Left kidney (tissue), 8 donors: ENCODE measurements at places on chromosomes 4 and X. TPM values are rescaled to one million over a fixed set of nuclear protein-coding genes. Genes with fewer than 3 reads are reported as not detected.

DNA sequence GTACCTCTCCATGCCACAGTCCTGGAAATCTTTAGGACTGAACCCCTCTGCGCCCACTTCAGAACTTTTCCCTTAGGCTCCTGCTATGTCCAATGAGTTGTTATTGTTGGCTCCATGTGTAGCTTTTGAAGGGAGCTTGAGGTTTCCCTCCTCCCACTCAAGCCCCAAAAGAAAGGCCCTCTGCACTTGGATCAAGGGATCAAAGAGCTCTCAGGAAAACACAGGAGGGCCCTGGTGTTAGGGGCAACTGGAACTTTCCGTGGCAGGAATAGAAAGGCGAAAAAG is 135.0 kb downstream of the RASL11B start:
- DNase-seq: no peak

DNA sequence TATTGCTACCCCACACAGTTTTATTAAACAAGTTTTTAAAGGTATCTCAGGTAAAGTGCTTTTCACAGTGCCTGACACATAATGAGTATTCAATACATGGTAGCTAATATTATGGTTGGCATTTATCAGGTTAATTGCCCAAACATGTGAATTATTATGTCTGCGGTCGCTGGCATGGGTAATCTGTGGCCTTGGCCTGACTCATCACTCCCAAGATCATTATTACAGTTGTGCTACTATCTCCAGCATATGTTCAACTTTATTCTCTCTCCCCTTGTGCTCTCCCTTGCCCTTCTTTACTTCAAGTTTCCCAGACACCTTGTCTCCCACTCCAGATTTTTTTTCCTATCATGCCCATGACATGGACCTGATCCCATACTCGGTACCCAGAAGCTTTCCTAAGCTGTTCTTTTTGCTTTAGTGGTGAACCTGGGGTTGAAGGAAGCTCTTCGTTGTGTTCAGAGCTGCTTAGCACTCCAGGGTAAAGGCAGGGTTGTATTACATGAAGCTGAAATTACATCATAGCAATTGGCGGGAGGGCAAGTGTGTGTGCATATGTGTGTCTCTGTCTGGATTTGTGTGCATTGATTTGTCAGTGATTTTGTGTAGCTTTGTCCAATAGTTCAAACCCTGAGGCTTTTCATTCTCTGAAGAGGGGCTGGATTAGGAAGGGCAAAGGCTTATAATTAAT is 176.5 kb upstream of the NRK start:
- DNase-seq: no peak

DNA sequence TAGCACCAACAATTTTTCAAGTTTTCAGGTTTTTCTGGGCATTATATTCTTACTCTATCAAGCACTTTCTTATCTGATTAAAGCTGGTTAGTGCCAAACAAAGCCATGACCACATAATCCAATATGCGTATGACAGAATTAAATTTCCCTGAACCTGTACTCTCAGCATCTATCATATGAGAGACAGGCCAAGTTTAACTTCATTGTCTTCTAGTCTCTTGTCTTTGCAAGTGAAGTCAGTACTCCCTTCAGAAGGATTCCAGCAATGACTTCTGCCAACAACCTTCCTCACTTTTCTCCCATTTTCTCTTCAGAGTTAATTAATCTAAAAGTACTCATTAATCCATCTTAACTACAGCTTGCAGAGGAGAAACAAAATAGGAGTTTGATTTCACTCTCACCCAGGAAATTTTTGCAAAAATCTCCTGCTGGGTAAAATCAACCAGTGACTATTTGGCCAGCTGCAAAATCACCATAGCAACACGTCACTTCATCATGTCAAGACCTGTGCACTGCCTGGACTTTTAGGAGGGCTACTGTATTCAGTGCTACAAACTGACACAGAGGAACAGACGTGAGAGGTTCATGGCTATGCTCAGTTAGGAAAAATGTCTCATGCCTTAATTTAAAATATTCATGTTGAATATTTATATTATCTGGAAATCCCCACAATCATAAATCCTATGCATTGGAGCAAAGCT is 208.4 kb downstream of the ANTXR2 start:
- no peak for DNase-seq

- no peak for DNase-seq
Measured at GRCh38 chr4:55352726-55353125, 6.7 kb downstream of the SRD5A3 start.

GRCh38 chr4:92514627-92515026 is 210.9 kb downstream of the GRID2 start:
- no peak for DNase-seq

DNA sequence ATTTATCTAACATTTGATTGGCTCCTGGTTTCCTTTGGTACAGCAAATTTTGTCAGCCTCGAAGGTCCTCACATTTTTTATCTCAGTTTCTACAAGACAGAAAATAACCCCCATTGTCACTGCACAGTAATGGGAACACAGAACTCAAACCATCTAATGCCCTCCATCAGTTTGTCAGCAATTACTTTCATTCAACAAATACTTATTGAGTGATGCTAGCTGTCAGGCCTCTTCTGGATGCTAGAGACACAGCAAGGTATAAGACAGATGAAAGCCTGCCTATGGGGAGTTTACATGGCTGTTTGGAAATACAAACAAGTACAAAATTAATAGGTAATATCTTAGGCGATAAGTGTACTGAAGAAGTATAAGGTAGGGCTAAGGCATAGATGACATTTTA is 5.0 kb upstream of the HTN3 start:
- no peak for DNase-seq

GRCh38 chr4:138736362-138736761 is 279.2 kb upstream of the NOCT start:
- DNase-seq: no peak

GRCh38 chrX:45710081-45710801 is 509.6 kb upstream of the DIPK2B start:
- no peak for DNase-seq

- no peak for DNase-seq
Measured at GRCh38 chr4:159145992-159146330, 43.1 kb downstream of the RAPGEF2 start.

- peak; percentile 43 for DNase-seq
Measured at GRCh38 chr4:94621491-94622080, 136.2 kb upstream of the BMPR1B start.

DNA sequence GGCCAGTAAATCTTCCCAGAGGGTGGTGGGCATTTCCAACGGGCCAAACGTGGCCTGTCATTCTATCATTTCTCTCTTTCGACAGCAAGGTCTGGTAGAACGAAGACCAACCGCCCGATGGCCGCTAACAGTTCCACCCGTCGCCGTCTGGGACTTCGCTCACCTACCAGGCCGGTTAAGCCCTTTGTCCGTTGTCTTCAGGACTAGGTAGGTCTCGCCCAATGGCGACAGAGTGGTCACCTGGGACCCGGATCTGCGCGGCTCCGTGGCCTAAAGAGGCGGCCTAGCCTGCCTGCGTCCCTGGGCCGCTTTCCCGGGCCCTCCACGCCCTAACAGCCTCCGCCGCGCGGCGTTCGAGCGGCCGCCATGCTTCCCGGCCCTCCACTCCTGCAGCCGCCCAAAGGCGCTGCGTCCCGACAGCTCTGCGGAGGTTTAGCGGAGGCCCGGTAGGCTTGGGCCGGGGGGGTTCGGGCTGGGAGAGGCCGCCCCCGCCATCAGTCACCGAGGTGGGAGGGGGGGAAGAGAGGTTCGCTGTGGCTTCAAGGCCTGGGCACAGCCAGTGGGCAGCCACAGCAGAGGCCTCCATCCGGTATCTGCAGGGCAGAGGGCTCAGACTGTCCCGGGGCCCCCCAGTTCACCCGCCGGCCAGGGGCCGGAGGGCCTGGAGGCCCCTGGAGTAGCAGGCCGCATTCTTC is 194.0 kb upstream of the BRWD3 start:
- no peak for DNase-seq

DNA sequence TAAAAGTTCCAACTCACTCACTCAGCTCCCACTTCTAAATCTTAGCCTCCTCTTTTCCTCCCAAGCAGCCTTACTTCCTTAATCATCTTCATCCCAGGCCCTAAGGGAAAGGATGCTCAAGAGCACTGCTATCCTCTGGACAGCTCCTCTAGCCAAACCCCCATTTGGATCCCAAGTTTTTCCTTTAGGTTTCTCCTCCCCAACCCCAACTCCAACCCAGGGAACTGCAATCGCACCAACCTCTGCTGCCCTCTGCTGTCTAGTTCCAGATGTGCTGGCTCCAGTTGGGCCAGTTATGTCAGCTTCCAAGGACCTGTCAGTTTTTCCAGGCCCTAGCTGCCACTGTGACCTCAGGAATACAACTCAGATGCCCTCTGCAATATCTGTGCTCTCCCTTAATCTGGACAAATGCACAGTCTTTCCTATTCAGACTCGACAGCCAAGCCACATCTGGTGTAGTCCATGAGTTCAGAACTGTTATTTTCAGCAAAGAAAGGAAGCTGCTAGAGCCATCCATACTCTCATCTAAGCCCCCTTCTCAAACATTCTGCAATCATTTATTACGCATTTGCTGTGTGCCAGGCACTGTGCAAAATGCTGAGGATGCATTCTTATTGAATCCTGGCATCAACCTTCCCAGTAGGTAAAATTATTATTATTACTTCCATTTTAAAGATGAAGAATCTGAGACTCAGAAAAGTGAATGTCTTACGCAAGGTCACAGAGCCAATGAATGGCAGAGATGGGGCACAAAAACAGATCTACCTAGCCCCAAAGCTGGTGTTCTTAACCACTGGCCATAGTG is 12.3 kb upstream of the XPNPEP2 start:
- peak; percentile 34 for DNase-seq

GRCh38 chr4:89586864-89587263 is 250.1 kb downstream of the SNCA start:
- DNase-seq: no peak

GRCh38 chr4:140004549-140004895 is 149.5 kb downstream of the MAML3 start:
- DNase-seq: peak; percentile 42

- DNase-seq: no peak
Measured at GRCh38 chr4:70360460-70360859, at the start of gene SMR3A. Gene SMR3A (plus strand): TSS chr4:70360760. CDS start chr4:70362116, 1,356 bp downstream.

- no peak for DNase-seq
Measured at GRCh38 chr4:146458594-146458993, 63.1 kb downstream of the SLC10A7 start.

DNA sequence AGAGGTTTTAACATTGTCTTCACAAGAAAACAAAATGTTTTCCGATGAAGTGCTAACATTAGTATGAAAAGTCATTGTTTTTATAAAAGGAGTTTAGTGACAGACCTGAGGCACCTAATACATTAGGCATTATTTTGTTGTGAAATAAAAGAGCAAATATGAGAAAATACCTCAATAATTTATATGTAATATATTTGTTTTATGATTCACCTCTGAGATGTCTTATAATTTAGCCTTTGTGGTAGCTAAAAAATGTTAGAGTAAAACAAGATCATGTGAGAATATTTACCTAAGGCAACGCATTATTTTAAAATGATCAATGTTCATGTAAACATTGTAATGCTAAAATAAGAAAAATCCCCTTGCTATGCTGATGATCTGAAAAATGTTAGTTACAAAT is 100.9 kb upstream of the WDFY3 start:
- no peak for DNase-seq

DNA sequence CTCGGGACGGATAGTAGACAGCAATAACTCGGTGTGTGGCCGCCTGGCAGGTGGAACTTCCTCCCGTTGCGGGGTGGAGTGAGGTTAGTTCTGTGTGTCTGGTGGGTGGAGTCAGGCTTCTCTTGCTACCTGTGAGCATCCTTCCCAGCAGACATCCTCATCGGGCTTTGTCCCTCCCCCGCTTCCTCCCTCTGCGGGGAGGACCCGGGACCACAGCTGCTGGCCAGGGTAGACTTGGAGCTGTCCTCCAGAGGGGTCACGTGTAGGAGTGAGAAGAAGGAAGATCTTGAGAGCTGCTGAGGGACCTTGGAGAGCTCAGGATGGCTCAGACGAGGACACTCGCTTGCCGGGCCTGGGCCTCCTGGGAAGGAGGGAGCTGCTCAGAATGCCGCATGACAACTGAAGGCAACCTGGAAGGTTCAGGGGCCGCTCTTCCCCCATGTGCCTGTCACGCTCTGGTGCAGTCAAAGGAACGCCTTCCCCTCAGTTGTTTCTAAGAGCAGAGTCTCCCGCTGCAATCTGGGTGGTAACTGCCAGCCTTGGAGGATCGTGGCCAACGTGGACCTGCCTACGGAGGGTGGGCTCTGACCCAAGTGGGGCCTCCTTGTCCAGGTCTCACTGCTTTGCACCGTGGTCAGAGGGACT is 5.7 kb upstream of the MSANTD1 start:
- no peak for DNase-seq

The UBA1 gene
- 266 TPM for polyA plus RNA-seq

The NDNF gene
- polyA plus RNA-seq: 84.9 TPM

The SYTL4 gene
- 24.5 TPM for polyA plus RNA-seq

The PAGE2B gene
- polyA plus RNA-seq: 0.32 TPM

The RTL3 gene
- not detected for polyA plus RNA-seq

The CRMP1 gene
- polyA plus RNA-seq: 69.3 TPM
